Esophagus squamous epithelium (tissue), 5 donors: ENCODE measurements at places on chromosomes 7 and 10.

- DNase-seq, result no peak
These were observed 171.2 kb downstream of the DNAJB6 start for GRCh38 chr7:157507987-157508386.

DNA sequence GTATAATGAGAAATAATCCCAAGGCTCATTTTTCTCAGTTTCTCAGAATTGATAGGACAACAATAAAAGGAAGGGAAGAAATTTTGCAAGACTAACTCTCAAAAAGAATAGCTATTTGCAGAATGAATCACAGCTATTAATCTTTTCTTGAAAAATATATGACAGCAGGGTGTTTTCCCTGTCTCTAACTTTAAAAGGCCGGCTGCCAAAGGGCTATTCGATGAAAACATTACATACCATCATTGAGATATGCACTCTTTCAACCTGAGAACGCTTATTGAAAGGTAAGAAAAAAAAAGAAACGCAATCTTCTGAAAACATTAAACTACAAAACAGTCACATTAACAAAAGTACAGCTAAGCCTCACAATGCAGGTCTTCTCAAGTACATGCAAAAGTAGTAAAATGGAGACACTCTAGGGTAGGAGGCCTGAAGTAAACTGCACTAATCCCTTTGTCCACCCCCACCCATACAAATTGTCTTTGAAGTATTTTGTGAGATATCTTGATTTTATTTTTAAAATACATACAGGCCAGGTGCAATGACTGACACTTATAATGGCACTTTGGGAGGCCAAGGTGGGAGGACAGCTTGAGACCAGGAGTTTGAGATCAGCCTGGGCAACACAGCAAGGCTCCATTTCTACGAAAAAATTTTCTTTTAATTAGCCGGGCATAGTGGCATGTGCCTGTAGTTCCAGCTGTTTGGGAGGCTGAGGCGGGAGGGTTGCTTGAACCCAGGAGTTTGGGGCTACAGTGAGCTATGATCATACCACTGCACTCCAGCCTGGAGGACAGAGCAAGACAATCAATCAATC, 83.0 kb downstream of the PARD3 start:
- no peak for DNase-seq

DNA sequence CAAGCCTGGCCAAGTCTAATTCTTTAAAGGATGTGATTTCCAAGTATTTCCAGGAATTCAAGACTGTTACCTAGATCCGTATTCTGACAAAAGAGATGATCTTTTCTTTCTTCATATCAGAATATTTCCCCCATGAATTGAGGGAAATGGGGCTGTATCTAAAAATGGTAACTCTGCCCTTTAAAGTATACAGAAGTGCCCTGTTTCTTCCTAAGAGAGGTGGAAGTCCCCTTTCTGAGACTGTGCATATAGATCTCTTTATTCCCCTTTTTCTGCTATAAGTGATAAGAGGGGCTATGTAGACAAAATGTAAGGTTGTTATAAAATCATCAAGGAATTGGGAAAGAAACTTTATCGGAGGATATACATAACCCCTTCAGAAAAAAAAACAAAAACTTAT, 287.1 kb upstream of the KAT6B start:
- DNase-seq, result no peak

GRCh38 chr7:101488826-101489572, 126.3 kb downstream of the COL26A1 start:
- no peak for DNase-seq

GRCh38 chr10:80537086-80537735, 491 bp upstream of the SH2D4B start:
- no peak for DNase-seq

- DNase-seq, result no peak
These were observed 732.8 kb upstream of the IGFBP3 start for GRCh38 chr7:46653848-46654247.
